Stimulated activated CD4-positive, alpha-beta T cell treated with anti-CD3 and anti-CD28 coated beads, Interleukin-1b, Interleukin-23, amount 100 ng/mL, for 1 hour (primary cell): ENCODE measurements at places on chromosomes 12 and 14.

DNA sequence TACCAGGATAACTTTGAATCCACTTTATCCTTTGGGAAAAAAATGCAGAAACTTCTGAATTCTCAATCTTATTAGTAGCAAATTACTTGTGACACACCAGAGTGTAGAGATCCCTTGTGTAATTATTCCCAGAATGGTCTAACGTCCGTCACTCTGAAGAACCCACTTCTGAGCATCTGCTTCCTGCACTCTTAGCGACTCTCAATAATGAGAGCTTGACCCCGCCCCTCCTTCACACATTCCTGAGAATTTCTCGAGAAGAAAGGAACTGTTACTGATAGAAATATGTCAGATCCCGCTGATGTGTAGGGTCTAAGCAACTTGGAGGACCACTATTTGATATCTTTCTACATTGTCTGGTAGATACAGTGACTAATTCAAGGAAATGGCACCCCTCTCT, 218.3 kb upstream of the PDZRN4 start:
- no peak for DNase-seq

DNA sequence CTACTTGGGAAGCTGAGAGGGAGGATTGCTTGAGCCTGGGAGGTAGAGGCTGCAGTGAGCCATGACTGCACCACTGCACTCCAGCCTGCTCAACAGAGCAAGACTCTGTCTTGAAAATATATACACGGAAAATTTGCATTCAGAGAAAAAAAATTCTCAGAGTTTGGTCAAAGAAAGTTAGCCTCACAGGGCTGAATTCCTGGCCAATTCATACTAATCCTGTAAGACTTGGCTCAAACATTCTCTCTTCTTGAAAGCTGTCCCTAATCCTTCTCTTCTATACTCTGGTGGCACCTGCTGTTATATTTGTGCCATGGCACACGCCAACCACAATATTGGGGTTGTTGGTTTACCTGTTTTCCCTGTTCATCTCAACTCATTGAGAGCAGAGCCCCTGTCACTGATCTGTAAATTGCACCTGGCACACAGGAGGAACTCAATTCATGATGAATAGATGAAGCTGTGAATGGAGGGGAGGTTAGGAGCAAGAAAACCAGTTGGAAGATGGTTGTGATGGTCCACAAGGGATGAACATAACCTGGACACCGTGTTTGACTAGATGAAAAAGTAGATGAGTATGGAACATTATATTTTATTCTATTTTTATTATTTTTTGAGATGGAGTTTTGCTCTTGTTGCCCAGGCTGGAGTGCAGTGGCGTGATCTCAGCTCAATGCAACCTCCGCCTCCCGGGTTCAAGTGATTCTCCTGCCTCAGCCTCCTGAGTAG, 36.8 kb upstream of the SPTSSA start:
- no peak for DNase-seq

DNA sequence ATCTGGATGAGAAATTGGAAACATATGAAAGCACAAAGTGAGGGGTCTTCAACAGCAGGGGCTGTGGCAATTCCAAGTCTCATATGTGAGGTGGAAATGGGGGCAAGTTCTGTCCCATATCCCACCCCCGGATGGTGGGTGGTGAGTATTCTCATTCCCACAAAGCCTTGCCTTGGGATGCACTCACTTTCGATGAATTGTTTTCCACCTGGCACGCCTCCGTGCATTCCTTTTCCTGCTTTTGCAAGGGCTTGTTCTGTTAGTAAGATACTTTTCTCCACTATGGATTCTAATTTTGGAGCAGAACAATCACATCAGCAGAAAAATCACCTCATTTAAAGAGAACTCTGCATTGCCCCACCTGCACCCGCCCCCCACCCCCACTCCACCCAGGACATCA, 3.1 kb downstream of the LACRT start:
- DNase-seq, result no peak

- no peak for DNase-seq
Measured at GRCh38 chr14:80609055-80609454, 332.5 kb downstream of the CEP128 start.

GRCh38 chr12:93530358-93530757, 42.1 kb upstream of the SOCS2 start:
- DNase-seq, result no peak

DNA sequence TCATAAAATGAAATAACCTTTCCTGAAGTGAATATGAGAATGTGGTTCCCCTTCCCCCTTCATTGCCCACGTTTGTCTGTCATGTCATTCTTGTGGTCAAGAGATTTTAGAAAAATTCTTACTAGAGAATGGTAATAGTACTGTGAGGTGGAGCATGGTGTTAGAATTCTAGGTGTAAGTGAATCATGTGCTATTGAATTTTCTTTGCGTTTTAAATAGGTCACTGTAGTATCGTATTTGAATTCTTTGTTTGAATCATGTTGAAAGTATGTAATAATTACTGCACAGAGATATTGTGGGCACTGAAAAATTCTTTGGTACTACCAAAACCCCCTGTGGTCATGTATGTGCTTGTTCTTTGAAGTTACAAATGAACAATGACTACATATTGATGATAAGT, 49.9 kb downstream of the FUT8 start:
- no peak for DNase-seq

DNA sequence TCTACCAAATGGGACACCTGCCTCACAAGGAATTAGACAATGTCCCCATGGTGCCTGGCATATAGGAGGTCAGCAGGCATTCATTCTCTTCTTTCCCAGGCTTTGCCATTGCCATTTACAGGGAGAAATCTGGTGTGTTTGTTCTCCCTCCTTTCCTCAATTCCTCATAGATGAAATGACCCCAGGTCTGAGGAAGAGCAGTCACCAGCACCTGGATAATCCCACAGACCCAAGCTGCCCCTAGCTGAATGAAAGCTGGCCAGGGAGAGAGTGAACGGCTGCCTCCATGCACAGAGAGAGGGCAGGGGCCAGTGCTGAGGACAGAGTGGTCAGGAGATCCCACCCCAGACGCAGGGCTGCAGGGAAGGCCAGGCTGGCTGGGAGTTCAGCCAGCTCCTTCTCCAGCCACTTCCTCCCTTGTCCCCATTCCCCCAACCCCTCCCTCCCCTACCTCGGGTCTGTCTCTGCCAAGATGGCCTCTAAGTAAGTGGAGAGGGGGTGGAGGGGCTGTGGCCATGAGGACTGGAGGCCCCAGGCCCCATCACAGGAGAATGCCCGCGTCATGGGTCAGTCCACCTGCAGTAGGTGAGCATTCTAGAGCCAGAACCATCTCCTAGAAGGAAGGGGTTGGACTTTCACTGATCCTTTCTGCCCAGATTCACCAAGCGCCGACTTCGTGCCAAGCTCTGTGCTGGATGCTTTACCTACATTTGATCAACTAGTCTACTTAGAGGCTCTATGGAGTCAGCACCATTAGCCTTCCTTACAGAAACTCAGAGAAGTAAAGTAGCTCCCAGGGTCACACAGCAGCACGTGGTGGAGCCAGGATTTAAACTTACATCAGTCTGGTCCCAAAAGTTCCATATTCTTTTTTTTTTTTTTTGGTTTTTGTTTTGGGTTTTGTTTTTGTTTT, 2.0 kb upstream of the KRT4 start:
- DNase-seq, result no peak
